Activated CD4-positive, alpha-beta T cell treated with anti-CD3 and anti-CD28 coated beads for 36 hours (primary cell): ENCODE measurements at places on chromosomes 1 and 21.

DNA sequence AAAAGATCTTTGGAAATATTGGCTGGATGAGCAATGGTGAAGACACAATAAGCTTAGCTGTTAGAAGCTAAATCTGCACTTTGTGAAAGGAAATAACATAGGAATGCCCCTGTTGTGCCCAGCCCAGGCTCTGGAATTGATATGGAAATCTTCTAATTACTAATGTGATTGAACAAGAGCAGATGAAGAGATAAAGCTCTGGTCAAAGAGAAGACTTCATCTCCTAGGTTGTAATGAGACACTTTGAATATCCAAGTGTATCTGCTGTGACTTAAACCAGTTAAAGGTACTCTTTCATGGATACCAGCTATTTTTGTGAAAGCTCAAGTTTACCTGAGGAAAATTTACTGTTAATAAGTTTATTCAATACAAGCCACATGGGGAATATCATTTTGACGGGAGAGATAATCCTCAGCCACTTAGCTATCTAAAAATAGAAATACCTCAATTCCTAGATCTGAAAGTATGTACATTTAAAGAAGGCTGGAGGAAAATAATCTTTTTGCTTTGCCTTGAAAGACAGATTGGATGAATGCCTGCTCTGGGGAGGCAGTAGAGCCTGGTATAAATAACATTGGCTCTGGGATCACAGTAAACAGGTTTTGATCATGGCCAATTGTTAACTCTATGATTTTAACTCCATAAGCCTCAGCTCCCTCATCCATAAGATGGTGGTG is 494.0 kb upstream of the B3GALT2 start:
- no peak for DNase-seq

DNA sequence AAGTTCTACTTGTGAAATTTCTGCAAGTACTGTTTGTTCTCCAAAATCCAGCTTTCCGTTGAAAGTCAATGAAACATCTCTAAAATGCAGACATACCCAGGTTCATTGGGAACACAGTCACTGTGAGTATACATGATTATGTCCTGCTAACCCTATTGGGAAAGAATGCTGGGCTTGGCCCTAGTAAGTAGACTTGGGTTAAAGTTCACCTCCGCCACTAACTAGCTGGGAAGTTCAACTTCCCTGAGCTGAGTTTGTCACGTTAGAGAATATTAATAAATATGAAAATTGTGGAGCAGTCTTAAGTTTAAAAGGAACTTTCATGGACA is 10.5 kb upstream of the PGD start:
- DNase-seq: no peak

DNA sequence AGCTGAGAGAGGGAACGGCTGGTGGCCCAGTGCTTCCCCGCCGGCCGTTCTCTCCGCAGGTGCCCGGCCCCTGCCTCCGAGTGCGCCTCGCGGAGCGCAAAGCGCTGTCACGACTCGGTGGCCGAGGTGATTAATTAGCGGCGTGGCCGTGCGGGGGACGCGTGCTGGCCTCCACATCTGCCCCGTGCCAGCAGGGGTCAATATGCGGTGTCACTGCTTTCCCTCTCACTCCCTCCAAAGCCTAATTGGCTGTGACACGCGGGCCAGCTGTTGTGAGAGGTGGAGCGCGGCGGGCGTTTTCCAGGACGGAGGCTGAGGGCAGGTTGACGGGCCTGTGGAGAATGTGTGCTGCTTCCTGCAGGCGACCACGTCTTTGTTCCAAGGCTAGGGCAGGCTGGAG is 239.0 kb downstream of the LMX1A start:
- no peak for DNase-seq

- DNase-seq: no peak
These were observed 14.7 kb downstream of the MTHFR start for GRCh38 chr1:11790880-11791715.

- peak; percentile 88 for DNase-seq
These were observed 11.1 kb upstream of the ARHGEF2 start for GRCh38 chr1:155989242-155990004.

GRCh38 chr1:229266274-229266673 is 4.6 kb upstream of the RAB4A start:
- no peak for DNase-seq

GRCh38 chr21:42545745-42546144 is 32.1 kb downstream of the SLC37A1 start:
- DNase-seq: no peak

GRCh38 chr1:53395671-53396215 is 63.5 kb upstream of the DMRTB1 start:
- no peak for DNase-seq

DNA sequence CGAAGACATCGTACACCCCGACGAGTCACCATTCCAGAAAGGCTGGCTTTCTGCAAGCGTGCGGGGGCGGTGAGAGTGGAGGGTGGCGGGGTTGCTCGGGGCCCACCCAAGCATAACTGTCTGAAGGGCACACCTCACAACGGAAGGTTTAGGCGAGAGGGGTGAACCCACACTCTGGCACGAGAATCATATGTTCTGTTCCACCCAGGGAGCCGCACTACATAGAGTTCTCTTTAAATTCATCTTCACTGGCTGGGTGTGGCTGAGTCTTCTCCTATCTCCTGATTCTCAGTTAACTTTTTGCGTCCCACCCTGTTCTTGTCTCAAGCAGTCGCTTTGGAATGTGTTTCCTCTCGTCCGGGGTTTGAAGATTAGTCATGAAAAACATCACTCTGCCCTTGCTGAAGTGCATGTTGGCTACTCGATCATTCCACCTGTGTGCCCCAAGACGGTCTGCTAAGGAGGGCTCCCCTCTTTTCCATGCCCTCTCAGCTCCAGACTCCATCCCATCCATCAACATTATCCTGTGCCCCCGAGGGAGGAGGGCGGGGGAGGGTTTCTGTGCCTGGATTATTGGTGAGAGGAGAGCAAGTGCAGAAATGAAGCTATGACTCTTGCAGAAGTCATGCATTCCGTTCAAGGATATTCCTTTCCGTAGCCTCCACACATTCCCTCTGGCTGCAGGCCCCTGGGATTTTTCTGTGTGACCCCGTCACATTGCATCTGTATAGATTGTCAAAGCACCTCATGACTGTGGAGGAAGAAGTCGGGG is 53.5 kb upstream of the CD34 start:
- DNase-seq: no peak

- DNase-seq: no peak
These were observed 14.0 kb downstream of the H6PD start for GRCh38 chr1:9248341-9249262.

DNA sequence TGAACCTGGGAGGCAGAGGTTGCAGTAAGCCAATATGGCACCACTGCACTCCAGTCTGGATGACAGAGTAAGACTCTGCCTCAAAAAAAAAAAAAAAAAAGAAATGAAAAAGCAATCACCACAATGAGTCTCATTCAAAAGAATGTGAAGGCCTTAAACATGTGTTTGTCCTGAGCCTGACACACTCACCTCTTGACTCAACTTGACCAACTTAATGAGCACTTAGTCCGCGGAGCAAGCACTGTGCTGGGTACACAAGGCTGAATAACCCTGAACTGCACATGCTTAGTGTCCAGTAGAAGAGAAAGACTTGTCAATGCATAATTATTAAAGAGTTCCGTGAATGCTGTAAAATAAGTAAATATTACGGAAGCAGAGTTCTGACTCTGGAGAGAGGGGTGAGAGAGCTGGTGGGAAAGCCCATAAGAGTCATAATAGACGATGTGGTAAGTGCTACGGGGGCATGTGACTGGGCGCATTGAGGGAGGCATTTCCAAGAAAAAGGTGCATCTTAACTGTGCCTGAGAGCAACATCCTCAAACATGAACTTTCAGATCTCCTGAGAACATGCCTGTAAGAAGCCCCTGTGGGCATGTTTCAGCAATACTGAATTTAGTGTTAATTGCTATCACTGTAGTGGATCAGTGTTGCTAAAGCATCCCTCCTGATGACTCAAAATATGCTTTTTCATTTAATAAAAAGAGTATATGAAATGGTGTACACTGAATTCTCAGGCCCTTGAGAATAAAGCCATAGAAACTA is 27.2 kb downstream of the MCOLN2 start:
- DNase-seq: peak; percentile 70

DNA sequence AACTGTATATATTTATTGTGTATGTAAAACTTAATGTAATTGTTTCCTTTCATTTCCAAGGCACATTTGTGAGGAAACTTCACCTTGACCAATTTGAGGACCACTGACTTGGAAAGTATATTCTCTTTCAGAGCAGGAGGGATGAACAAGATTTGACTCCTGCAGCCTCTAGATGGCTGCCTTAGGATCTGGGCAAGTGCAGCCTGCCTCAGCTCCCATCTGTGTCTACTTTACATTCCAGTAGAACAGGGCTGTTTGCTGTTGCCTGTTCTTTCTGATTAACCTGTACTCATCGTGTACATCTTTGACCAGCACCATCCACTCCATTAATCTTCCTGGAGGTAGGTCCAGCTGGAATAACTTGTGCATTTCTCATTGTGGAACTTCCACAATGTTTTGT is 312.8 kb downstream of the HLX start:
- DNase-seq: no peak

GRCh38 chr1:26799479-26800142 is 11.9 kb downstream of the PIGV start:
- peak; percentile 48 for DNase-seq

GRCh38 chr1:204826970-204827369 is 43.7 kb upstream of the NFASC start:
- peak; percentile 62 for DNase-seq

DNA sequence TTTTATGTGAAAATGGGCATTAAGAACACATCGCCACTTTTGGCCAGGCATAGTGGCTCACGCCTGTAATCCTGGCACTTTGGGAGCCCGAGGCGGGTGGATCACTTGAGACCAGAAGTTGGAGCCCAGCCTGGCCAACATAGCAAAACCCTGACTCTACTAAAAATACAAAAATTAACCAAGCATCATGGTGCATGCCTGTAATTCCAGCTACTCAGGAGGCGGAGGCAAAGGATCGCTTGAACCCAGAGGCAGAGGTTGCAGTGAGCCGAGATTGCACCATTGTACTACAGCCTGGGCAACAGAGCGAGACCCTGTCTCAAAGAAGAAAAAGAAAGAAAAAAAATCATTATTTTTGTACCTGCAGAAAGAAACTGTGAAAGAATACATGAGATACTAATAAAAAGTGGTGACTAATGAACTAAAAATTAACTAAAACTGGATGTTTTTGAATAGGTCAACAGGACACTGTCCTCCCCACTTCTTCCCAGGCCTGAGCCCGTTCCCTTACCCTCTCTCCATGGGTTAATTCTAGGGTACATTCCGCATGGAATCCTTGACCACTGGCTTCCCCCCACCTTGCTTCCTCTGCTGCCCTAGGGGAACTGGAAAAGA is 8.3 kb upstream of the TINAGL1 start:
- no peak for DNase-seq

- no peak for DNase-seq
These were observed 225.0 kb upstream of the PRMT6 start for GRCh38 chr1:106831511-106831910.

- peak; percentile 29 for DNase-seq
These were observed 624 bp downstream of the ARHGAP29 start for GRCh38 chr1:94236630-94237290.

GRCh38 chr1:55812281-55812680 is 597.1 kb upstream of the USP24 start:
- DNase-seq: no peak

DNA sequence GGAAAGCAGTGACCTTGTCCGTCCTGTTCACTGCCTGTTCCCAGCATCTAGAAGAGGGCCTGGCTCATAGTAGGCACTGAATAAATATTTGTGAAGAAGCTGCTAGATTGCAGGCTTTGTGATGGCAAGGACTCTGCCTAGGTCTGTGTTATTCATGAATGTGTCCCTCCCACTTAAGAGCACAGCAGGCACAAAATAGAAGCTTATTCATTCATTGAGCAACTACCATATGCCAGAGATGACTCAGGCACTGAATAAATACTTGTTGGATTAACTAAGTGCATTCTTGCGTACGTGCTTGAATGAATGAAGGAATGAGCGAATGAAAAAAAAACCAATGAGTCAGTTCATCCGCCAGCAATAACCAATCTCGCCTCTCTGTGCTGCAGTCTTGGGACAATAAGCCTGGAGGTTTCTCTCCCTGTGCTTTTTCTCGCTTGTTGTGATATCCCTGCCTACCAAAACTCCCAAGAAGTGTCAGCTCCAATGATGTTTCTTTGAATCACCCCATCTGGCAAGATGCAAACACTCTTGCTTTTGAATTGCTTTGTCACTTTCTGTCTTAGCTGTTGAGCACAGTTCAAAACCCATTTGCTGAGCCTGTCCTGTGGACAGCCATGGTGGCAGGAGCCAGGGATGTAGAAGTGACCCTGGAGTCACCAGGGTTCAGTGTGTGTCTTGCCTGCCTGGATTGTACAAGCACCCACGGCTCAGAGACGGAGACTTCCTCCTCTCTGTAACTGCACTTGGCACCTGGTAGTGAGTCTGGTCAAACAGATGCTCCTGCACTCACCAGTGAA is 143.9 kb downstream of the KAZN start:
- no peak for DNase-seq

DNA sequence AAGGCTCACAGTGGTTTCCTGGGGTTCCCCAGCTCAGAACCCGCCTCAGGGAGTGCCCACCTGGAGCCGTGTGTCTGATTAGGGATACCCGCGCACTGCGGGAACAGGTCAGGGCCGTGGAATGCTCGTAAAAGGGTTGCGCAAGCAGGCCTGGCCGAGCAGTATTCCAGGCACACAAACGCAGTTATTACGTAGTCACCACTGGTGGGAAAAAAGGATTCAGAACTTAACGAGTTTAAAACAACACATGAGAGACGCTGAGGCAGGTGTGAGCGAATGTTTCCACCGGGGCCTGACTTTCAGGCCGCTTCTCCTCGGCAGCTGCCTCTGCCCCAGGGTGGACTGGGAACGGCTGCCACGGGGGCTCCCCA is 18.2 kb downstream of the PLCH2 start:
- DNase-seq: no peak

GRCh38 chr1:170555370-170555769 is 23.4 kb downstream of the GORAB start:
- DNase-seq: no peak
